ENCODE measurements at places on chromosomes 6 and 20.

DNA sequence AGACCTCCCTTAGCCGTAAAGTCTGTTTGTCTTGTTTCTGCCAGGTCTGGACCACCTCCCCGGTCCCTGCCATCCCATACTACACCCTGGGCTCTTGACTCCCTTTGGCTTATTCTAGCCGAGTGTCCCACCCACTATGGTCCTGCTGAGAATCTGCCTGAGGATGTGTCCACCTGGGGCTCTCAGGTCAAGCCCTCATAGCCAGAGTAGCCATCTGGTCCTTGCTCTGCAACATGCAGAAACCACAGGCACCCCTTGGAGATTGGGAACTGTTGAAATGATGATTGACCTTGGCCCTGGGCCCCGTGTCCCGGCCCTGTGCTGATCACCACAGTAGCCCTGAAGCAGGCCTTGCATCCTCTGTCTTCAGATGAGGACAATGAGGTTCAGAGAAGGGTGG is 44.0 kb downstream of the VSTM2L start:
- no peak for DNase-seq

DNA sequence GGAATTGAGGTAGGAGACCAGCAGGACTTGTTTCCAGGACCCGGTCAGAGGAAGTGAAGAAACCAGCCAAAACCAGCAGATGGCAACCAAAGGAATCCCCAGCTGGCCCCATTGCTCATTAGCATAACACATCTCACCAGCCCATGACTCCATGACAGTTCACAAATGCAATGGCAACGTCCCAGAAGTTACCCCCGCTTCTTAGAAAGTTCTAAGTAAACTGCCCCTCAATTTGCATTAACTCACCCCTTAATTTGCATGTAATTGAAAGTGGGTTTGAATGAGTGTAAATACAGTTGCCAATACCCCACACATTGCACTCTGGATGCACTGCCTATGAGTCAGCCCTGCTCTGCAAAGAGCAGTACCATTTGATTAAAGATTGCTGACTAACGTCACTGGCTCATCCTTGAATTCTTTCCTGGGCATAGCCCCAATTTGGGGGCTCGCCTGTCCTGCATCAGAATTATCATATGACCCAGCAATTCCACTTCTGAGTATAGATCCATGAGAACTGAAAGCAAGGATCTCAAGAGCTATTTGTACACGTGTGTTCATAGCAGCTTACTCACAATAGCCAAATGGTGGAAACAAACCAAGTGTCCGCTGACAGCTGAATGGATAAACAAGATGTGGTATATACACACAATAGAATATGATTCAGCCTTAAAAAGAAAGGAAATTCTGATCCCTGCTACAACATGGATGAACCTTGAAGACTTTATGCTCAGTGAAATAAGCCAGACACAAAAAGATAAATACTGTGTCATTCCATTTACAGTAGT is 36.4 kb downstream of the MYLK4 start:
- DNase-seq, result no peak

DNA sequence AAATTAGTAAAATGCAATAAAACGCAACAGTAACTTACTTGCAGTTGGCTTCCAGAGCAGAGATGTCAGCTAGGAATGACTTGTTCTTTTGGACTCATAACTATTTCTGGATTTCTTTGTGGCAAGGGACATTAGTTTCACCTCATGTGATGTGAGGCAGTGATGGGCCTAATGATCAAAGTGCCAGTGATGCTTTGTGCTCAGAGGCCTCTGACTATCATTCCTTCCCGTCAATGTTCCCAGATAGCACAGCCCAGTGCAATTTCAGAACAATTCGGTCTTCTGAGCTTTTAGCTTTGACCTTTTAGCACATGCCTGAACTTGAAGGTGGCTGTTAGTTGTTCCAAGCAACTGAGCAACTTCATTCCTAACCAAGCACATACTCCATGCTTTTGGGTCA is 596.8 kb downstream of the TFAP2B start:
- DNase-seq, result no peak

GRCh38 chr20:40844332-40844731 is 155.3 kb upstream of the MAFB start:
- DNase-seq, result no peak

GRCh38 chr20:4684837-4685413 is 36.8 kb upstream of the PRND start:
- no peak for DNase-seq

- DNase-seq, result no peak
These were observed 405.5 kb upstream of the ADGRB3 start for GRCh38 chr6:68229566-68229965.

- DNase-seq, result no peak
These were observed 9.3 kb upstream of the ID1 start for GRCh38 chr20:31595654-31596411.

DNA sequence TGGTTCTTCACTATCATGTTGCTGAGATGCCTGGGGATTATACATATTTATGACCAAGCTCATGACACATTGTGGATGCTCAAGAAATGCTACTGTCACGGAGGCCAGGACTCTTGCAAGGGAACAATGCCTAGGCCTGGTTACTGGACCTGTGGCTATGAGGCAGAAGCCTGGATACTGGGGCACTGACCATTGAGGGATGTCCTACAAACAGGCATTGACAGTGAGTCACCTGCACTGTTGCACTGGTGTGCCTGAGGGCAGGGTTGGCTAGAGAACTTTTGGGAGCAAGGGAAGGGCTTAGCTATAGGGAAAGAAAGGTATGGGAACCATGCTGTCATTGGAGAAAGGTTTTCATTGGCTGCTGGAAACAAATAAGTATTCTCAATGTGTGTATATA is 313.1 kb upstream of the SUPT3H start:
- no peak for DNase-seq

- no peak for DNase-seq
These were observed 93.9 kb downstream of the JAG1 start for GRCh38 chr20:10579942-10580341.

GRCh38 chr20:56716806-56717205 is 87.7 kb downstream of the TFAP2C start:
- DNase-seq, result no peak

- DNase-seq, result peak; percentile 31
These were observed 20.8 kb upstream of the HCK start for GRCh38 chr20:32031007-32031958.

- no peak for DNase-seq
These were observed 114.9 kb upstream of the DST start for GRCh38 chr6:56757588-56757984.

- no peak for DNase-seq
These were observed 281.6 kb upstream of the CITED2 start for GRCh38 chr6:139655783-139656705.

GRCh38 chr6:155599561-155599960 is 143.9 kb upstream of the NOX3 start:
- DNase-seq, result no peak

DNA sequence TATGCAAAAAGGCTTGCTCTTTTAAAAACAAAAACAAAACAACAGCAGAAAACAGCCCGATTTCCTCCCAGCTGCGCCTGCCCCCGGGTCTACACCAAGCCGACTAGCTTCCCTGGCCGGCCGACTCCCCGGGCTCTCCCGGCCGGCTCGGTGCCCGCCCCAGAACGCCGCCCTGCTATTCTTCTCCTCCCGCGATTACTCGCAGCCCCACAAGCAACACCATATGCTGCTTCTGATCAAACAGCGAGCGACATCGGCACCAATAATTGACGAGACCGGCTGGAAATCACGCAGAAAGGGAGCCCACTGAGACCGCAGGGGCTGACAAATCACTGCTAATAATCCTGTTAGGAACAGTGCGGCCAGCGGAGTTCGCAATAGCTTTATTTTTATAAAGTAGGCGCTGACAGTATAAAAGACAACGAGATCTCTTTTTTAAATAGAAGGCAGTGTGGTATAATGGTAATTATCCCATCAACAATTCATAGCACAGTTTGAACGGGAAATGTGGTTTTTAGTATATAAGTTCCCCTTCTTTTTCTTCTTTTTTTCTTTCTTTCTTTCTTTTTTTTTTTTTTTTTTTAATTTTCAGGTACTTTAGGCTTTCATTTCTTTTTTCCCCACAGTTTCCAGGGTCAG is 3.3 kb downstream of the SIM1 start:
- no peak for DNase-seq

DNA sequence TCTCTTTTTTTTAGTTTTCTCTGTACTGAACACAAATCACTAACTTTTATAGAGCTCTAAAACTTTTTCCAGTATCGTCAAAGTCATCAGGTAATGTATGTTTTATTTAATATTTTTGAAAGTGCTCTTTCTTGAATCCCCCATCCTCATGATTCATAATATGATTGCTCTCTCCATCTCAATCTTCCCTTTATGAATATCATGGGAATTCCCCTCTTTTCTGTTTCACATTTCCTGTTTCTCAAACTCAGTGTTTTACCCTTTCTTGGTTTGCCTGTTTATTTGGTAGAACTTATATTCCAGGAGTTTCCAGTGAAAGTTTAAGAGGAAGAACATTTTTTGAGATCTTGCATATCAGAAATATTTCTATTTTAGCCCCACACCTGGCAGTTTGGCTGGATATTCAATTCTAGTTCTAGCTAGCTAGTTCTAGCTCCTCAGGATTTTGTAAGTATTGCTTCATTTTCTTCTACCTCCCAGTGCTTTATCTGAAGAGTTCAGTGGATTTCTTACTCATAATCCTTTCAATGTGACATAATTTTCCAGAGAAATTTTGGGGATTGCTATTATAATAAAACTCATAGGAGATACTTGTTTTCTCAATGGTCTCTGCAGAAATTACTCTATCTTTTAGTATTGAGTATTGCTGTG is 6.1 kb upstream of the C6orf58 start:
- DNase-seq, result no peak

DNA sequence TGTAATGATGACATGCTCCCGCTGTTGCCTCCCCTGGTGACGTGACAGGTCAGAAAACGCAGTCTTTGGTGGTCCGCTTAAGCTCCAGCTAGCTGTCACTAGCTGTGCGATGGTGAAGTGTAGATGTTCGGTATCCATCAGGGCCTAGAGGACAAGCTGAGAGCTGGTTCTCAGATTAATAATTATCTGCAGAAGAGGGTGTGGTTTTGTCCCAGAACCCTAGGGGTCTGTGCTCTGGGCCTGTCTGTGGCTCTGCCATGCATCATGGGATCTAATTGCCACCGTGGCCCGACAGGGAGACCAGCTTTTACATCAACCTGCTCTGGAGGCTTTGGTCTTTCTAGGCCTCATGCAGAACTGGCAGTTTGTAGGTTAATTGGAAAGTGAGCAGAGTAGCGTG is 34.1 kb downstream of the ERMARD start:
- DNase-seq, result no peak

GRCh38 chr6:107628878-107629277 is 139.0 kb downstream of the SOBP start:
- DNase-seq, result no peak

GRCh38 chr20:41135187-41135887 is 2.0 kb upstream of the PLCG1 start:
- no peak for DNase-seq

DNA sequence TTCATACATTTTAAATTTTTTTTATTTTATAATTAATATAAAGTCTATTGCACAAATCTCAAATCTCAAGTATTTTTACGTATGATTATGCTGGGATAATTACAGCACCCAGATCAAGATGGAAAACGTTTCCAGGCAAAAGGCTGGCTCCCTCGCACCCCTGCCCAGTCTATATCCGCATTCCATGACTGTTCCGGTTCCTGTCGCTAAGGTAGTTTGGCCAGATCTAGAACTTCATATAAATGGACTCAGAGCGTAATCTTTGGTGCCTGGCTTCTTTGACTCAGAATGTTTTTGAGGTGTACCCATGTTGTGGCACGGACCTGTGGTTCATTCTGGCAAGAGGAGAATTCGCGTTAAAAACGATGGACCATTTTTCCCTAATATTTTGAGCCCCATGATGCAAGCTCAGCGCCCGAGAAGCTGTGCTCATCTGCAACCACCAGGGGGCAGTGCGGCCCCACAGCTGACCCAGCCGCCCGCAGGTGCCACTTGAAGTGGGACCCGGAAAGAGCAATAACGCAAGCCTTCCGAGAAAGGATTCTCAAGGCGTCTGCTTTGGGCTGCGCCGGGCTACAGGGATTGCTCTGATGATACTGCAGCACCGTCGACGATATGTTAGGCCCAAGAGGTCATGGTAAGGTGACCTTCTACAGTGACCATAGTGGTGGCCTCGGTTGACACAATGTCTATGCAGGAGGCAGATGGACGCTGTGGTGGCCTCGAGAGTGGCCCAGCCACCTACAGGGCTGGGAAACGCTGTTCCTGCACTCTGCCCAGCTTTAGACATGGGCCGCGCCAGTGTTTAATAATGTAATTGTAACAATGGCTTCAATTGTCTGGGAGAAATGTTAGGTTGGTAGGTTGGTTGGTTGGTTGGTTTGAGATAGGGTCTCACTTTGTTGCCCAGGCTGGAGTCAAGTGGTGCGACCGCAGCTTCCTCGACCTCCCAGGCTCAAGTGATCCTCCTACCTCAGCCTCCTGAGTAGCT is 160.1 kb downstream of the ZMYND8 start:
- peak; percentile 57 for DNase-seq

GRCh38 chr6:61622601-61623000 is 663.4 kb downstream of the KHDRBS2 start:
- DNase-seq, result no peak

GRCh38 chr20:23111944-23112342 is 25.8 kb upstream of the CD93 start:
- DNase-seq, result no peak

DNA sequence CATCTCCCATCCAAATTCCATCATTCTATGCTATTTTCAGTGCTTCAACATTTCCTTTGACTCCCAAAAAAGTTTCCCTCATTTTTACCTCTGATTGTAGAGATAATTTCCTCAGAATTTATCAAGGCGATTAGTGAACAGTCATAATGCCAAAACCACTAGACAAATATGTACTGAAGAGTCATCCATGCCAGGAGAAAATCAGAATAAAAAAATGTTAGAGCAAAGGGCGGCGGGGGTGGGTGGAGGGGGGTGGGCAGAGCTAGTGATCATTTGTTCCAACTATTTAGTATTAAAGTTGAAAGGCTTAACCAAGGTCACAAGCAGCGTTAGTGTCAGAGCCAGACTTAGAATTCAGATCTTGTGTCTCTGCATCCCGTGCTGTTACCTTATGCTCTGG is 5.3 kb upstream of the ADGRF5 start:
- no peak for DNase-seq

GRCh38 chr20:51450221-51450712 is 92.3 kb downstream of the NFATC2 start:
- no peak for DNase-seq

DNA sequence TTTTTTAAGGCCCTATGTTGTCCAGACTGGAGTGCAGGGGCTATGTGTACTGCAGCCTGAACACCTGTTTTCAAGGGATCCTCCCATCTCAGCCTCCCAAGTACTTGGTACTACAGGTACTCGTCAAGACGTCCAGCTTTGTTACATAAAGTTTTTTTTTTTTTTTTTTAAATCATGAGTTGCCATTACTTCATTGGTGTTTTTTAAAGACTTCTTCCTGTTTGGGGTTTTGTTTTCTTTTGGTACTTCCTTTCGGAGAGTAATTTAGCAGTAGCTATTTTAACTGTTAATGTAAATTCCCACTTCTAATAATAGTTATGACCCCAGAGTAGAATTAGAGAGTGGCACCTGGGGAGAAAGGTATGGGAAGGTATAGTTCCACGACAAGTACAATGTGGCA is 10.5 kb downstream of the ZNFX1 start:
- DNase-seq, result no peak

GRCh38 chr20:8449123-8449522 is 317.1 kb downstream of the PLCB1 start:
- DNase-seq, result no peak

- no peak for DNase-seq
These were observed 97.8 kb downstream of the JARID2 start for GRCh38 chr6:15343490-15344191.

Data from activated CD4-positive, alpha-beta T cell treated with anti-CD3 and anti-CD28 coated beads, Interleukin-2, amount 50 U/mL, for 24 hours (primary cell).